HT1080 (cell line): ENCODE measurements at places on chromosomes 7 and 10. TPM values are rescaled to one million over a fixed set of nuclear protein-coding genes. Genes with fewer than 3 reads are reported as not detected.

TDRD1 gene
- not detected in 2 replicates for total RNA-seq

UNC5B gene
- 1.7 and 2.9 TPM in 2 replicates for total RNA-seq

UPF2 gene
- total RNA-seq, result 13.9 and 15.9 TPM in 2 replicates

ENTPD1 gene
- not detected in 2 replicates for total RNA-seq

TPST1 gene
- 46.4 and 51.6 TPM in 2 replicates for total RNA-seq

CYP2E1 gene
- total RNA-seq, result 1.2 and 1.4 TPM in 2 replicates

TLX1 gene
- not detected in 2 replicates for total RNA-seq

DNA sequence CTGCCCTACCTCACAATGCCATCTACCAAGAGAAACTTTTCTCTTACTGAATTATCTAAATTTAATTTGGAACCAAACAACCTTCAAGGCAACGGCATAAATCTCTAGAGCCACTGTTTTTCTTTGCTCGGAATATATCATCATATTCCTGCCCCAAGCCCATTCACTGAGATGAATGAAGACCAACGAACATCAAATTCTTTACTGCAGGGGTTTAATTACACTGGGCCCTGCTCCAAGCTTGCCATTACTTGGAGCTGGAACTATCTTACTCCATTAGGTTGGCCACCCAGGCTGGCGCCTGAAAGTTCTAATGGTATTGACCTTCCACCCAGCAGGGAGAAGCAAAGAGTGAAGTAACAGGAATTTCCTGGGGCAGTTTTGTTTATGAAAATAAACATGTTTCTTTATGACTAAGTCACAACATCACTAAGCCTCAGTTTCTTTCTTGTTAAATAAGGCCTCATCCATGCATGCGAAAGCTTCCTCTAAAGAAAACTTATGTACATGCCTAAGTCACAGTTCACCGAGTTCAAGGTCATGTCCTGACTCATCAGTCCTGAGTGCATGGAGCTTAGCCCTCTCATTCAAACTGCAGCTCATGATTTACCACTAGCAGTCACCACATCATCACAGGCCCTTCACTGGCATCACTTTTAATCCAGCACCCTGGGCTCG, 42.1 kb upstream of the ANAPC16 start:
- DNase-seq, result peak; percentile 7

- DNase-seq, result no peak
Observed at GRCh38 chr7:1539181-1539881, 8.8 kb downstream of the MAFK start.

DNA sequence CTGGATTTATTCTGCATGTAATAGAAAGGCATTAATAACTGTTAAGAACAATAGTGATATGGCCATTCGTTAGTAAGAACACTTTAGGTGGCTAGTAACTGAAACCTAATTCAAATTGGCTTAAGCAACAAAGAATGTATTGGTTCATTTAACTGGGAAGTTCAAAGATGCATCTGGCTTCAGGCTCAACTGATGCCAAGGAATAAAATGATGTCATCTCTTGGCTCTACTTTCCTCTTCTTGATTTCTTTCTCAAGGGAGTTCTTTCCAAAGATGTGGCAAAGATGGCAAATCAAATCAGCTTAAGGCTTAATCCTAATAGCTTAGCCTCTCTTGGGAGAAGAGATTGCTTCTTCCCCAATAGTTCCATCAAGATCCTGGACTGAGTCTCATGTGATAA, 51.6 kb downstream of the PIK3CG start:
- no peak for DNase-seq

- DNase-seq, result no peak
Observed at GRCh38 chr10:77072836-77073662, 564.6 kb downstream of the KCNMA1 start.

DNA sequence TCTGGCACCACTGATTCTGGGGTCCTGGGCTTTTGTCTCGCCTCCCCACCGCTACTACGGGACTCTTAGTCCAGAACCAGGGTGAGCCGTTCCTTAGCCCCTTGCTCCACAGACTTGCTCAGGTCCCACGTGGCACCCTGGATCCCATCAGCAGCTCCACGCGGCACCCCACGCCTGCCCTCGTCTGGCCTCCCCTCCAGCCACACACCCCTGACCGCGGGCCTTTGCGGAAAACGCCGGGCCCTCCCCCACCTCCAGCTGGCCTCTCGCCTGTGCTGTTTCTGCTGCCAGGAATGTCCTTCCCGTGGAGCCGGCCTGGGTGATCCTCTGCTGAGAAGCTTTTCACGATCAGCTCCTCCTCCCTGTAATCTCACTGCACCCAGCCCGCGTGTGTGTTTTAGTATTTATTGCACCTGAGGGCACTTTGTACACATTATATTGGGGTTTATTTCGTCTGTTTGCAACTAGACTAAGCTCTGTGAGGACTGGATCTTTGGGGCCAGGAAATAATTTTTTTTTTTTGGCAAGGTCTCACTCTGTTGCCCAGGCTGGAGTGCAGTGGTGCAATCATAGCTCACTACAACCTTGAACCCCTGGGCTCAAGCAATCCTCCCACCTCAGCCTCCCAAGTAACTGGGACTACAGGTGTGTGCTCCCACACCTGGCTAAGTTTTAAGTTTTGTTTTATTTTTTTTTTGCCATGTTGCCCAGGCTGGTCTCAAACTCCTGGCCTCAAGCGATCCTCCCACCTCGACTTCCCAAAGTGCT, 10.5 kb upstream of the TTYH3 start:
- DNase-seq, result no peak

- no peak for DNase-seq
Observed at GRCh38 chr7:11182736-11183135, 209.1 kb downstream of the PHF14 start.

DNA sequence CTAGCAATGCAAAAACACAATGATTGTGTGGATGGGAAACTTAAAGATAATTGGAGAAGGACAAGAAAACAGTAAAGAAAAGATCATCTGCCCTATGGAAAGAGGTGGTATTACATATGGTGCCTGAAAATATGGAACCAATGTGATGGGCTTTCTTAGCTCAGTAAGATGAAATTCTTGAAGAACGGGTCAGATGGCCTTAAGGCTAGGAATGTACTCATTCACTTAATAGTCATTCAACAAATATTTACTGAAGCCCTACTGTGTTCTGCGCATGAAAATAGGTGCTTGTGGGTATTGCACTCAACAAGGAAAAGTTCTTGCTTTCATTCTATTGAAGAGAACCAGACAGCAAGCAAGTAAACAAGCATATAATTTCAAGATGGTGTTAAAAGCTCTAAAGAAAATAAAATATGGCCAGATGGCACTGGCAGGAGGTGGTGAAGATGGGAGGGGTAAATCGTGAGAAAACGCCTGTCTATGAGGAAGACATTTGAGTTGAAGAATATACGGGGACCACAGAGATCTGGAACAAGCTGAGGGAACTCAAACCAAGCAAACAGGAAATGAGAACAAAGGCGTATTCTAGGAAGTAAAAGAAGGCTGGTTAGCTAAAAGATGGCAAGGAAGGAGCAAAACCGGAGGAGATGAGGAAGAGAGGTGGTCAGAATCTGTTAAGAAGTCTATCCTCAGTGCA, 179.7 kb downstream of the ANK3 start:
- DNase-seq, result no peak

- no peak for DNase-seq
Observed at GRCh38 chr7:92750946-92751345, 85.4 kb downstream of the CDK6 start.
